ENCODE measurements at places on chromosomes 11 and 22.
A peak's percentile ranks its signal among the peaks of the same experiment; 100 is the strongest.

DNA sequence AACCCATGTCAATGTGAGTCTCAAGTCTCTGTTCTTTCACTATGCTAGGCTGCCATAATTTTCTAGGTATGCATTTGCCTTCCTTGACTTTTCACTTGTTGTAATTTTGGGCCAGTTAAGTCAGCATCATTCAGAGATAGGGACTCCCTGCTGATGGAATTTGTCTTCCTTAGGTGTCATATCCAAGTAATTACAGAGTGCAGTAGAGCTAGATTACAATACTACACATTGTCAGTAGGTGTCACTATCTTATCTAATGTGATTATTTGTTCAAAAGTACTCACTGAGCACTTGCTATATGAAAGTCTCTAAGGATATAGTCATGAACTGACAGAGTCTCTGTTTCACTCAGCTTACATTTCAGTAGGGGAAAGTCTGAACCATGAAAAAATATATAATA is 25.0 kb upstream of the SYN3 start:
- DNase-seq, result no peak

- no peak for DNase-seq
Measured at GRCh38 chr22:30876221-30876751, 92.3 kb downstream of the MORC2 start.

- DNase-seq, result peak; percentile 10
Measured at GRCh38 chr11:129950101-129951091, 52.2 kb downstream of the PRDM10 start.

GRCh38 chr22:29877620-29878019 is 5.4 kb upstream of the MTMR3 start:
- no peak for DNase-seq

- DNase-seq, result no peak
Measured at GRCh38 chr11:112029460-112029859, 4.3 kb downstream of the DLAT start.

Measured in substantia nigra (tissue), 51 donors.